ENCODE measurements at places on chromosomes 13 and 19.

DNA sequence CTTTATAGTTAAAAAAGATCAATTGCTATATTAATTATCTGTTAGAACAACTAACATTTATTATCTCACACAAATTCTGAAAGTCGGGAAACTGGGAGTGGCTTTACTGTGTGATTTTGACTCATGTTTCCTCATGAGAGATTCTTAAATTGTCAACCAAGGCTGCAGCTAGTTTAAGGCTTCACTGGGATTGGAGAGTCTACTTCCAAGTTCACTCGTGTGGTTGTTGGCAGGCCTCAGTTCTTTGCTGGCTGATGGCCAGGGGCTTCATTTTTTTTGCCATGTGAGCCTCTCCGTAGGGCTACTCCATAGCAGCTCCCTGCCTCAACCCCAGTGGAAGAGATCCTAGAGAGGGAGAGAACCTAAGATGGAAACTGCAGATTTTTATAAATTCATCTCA is 24.5 kb upstream of the LPAR6 start:
- DNase-seq, result no peak

- no peak for DNase-seq
These were observed 138.8 kb upstream of the GJB6 start for GRCh38 chr13:20370815-20371421.

- DNase-seq, result no peak
These were observed 136.3 kb upstream of the UFM1 start for GRCh38 chr13:38213314-38213713.

DNA sequence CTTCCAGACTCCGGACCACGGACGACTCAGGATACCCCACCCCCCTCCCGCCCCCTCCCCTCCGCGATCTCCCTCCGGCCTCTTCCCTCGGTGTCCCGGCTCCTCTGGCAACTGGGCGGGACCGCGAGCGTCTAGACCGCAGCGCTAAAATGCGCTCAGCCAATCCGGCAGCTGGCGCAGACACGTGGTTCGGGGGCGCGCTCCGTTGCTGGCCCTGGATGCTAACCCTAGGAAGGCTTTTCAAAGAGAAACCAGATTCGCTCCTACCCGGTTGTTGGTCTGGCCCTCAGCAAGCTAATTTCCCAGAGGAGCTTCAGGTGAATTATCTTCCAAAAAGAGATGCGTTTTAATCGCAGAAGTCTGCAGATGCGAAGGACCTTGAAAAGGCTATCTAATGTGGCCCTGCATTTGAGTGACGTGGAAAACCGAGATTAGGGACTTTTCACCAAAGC is at the start of gene DZIP1:
TSS of gene DZIP1 (minus strand) at position 106 of the 452 bp plus-strand sequence. CDS start 2,677 bp downstream, outside the sequence.
- no peak for DNase-seq

DNA sequence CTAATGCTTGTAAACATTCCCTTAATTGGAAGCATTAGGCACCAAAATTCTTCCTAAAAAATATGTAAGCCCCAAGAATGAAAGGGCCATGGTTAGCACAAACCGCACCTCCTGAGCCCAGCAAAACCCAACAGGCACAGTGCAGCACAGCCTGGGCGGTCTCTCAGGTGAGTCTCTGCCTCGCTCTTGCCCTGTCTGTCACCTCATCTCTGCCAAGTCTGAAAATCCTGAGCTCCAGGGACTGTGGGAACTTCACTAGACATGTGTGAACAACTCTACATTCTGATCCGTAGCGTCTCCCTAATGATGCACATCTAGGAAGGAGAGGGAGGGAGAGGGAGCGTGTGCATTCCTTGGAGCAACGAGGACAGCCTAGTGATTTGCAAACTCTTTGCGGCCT is 88.8 kb upstream of the GJB6 start:
- no peak for DNase-seq

- DNase-seq, result no peak
These were observed 21.0 kb downstream of the GRIK5 start for GRCh38 chr19:42048992-42049391.

DNA sequence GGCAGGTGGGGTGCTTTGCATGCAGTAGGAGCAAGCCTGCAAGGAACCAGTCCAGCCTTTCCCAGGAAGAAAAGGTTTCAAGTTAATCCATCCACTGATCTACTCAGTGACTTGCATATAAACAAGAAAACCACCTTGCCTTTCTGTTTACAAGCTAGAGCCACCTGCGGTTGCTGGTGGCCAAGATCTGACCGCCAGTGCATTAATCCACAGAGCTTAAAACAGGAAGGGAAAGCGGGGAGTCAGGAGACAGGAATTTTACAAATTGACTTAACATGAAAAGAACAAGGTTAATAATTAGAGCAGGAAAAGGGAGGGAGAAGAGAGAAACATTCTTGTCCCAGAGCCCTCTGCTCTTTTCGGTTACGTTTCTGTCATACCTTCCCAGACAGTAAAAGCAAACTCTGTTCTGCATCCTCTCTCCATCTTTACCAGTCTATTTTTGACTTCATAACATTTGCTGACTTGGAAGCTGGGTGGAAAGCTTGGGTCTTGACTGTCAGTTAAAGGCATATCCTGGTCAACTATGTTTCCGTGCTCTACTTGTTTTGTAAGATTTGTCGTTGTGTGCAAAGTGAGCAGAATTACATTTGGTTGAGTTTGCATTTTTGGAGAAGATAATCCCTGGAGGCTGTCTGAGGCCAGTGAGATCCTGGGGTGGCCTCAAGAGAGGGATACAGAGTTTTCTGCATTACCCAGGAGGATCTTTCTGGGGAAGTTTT is 760.6 kb downstream of the EFNB2 start:
- no peak for DNase-seq
